Suppressor macrophage (primary cell): ENCODE measurements at places on chromosomes 13 and 19.
A peak's percentile ranks its signal among the peaks of the same experiment; 100 is the strongest.

- peak; percentile 35 for DNase-seq
Measured at GRCh38 chr19:531753-532560, at the start of gene CDC34. Gene CDC34, plus strand, starts transcription at chr19:531760. Its CDS starts 172 bp downstream, at chr19:531932.

- DNase-seq: no peak
Measured at GRCh38 chr13:114015111-114015968, 41.5 kb upstream of the C13orf46 start.

- no peak for DNase-seq
Measured at GRCh38 chr13:45732916-45733315, 30.8 kb downstream of the CBY2 start.

- peak; percentile 14 for DNase-seq
Measured at GRCh38 chr13:102877303-102877702, 31.5 kb downstream of the ERCC5 start.

DNA sequence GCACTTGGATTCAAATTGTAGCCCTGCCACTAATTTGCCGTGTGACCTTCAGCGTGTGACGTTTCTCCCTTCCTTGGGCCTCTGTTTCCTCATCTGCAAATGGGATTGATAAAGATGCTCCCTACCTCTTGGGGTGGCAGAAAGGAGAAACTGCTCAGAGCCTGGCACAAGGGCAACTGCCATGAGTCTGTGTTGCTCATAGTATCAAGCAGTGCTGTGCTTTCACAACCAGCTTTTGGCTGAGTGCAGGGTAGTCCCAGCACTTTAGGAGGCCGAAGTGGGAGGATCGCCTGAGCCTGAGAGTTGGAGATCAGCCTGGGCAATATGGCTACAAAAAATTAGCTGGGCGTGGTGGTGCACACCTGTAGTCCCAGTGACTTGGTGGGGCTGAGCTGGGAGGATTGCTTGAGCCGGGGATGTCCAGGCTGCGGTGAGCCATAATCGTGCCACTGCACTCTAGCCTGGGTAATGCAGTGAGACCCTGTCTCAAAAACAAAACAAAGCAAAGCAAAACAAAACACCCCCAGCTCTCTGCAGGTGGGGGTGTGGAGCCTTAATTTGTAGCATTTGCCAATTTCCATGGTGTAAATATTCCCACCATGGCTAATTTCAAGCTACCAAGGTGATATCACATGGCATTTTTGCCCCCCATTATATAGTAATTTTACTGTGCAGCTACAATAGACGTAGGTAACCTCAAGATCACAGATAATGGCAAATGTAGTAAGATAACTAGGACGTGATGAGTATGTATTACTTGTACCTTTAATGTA lies 1.6 kb upstream of the MARK4 start:
- peak; percentile 12 for DNase-seq
